NCI-H2081 treated with DMSO at 0.1 percent for 48 hours (cell line): ENCODE measurements at places on chromosomes 1 and 21.

DNA sequence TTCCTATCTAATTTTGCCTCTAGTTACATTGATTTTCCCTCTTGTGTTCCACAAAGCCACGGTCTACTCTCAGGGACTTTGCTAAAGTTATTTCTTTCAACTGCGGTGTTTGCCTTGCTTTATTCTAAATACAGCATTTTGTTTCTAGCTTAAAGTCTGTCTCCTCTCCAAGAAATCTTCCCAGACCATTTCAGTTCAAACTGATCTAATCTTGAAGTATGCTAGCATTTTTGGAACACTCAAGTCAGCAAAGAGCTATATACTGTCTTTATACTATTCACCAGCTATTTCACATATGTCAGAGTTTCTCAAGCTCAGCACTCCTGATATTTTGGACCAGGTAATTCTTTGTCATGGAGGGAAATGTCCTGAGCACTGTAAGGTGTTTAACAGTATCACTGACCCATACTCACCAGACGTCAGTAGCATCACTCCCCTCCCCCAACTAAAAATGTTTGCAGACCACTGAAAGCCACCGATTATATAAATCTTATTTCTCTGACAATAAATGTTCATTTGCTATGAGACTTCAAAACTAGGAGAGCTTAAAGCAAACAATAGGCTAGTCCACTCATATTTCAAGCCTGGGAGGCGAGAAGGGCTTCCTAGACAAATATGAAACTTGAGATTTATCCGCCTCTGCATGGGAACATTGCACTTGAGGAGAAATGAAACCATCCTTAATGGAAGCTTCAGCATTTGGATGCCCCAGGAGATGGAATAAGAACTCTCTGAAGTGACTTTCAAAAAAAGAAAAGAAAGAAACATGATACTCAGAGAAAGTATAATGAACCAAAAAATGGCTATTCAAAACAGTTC lies 81.1 kb downstream of the KIAA0319L start:
- no peak for DNase-seq

DNA sequence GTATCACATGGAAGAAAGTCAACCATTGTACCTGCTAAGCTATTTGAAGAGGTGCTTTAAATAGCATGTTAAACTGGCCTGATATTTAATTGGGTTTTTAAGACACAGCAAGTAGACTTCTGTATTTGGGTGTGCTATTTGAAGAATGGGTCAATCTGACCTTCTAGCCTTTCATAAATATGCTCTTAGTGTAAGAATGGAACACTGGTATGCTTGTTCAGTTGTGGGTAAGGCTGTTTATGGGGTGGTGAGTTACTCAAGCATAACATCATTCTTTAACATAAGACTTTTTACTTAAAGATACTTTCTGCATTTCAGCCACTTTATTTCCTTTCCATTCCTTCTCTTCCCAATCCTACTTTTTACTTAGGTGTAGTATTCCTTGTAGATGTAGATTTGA lies 21.4 kb downstream of the AHCYL1 start:
- no peak for DNase-seq

- no peak for DNase-seq
These were observed 4.1 kb upstream of the FAM110D start for GRCh38 chr1:26154750-26155149.

GRCh38 chr1:11903210-11903609 lies 23.0 kb downstream of the KIAA2013 start:
- no peak for DNase-seq

- DNase-seq: no peak
These were observed 29.0 kb downstream of the NEK7 start for GRCh38 chr1:198185759-198186158.

- no peak for DNase-seq
These were observed 1060.4 kb upstream of the TMPRSS15 start for GRCh38 chr21:19463966-19464365.

DNA sequence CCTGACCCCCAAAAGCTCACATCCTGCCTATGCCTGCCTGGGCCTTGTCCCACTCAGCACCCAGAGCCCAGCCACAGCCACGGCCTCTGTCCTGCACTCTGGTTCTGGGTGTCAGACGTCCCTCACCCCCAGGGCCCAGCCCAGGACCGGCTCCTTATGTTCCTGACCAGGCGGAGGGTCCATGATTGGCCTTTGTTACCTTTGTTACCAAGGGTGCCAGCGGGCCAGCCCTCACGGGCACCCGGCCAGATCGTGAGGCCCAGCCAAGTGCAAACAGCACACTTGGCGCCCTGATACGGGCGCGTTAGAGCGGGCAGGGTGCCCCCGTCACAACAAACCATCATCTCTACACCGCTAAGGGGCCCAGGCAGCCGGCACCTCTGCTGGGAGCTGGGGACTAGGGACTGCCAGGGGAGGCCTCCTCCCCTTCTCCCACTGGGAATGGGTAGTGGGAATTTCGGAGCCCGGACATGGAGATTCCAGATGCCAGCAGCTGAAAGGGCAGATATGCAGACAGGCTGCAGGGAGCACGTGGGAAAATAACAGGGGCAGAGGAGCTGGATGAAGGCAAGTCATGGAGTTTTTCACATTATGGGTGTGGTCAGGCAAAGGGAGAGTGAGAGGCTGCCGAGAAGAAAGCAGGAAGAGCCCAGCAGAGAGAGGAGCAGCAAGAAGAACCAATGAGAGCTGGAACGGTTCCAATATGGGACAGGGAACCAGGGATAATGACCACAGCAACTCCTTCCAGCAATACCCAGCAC lies 22.1 kb downstream of the HSPG2 start:
- no peak for DNase-seq

DNA sequence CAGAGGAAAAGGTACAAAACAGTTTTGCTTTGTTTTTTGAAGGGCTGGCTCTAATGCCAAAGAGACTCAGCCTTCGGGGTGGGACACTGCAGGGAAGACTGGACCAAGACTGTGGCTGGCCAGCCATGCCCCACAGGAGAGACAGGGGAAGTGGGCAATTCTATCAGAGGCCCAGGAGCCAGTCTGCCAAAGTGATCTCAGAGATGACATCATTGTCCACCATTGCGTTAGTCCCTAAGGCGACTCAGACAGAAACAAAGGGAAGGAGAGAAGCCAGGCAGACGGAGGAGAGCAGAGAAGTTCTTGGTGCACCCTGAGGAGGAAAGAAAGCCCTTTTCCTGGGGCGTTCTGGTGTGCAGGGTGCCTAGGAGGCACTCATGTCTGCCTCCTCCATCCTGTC lies 26.4 kb downstream of the OPTC start:
- DNase-seq: no peak
